Activated CD4-positive, CD25-positive, alpha-beta regulatory T cell treated with anti-CD3 and anti-CD28 coated beads, Interleukin-2, amount 50 U/mL, for 72 hours (primary cell): ENCODE measurements at places on chromosomes 11 and 22.

- no peak for DNase-seq
Observed at GRCh38 chr11:80315200-80315599, 874.4 kb upstream of the TENM4 start.

GRCh38 chr22:50002791-50003190 lies 9.8 kb downstream of the IL17REL start:
- no peak for DNase-seq

GRCh38 chr22:48245196-48245485 lies 1482.7 kb downstream of the TBC1D22A start:
- DNase-seq, result no peak

- DNase-seq, result no peak
Observed at GRCh38 chr22:32961497-32961896, 96.7 kb downstream of the SYN3 start.

GRCh38 chr11:36155124-36155561 lies 134.1 kb downstream of the COMMD9 start:
- DNase-seq, result no peak

GRCh38 chr22:43837666-43838065 lies 24.6 kb downstream of the SULT4A1 start:
- no peak for DNase-seq

GRCh38 chr22:45781459-45781858 lies 109.8 kb downstream of the ATXN10 start:
- no peak for DNase-seq

DNA sequence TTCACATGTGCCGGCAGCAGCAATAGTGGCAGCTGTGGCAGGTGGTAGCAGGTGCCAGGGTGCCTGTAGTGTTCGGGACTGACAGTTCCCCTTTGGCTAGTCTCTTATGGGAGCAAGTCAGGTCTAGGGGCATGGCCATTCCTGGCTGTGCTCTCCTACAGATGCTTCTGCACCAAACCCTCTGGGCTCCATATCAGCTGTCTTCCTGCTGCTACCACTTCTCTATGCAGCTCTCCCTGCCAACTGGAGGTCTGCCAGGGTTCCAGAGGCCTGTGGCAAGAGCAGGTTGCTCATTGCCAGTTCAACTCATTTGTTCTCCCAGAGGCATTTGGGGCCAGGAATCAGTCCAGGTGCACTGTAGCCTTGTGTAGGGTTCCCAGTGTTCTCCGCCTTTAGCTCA lies 473.7 kb downstream of the JRKL start:
- DNase-seq, result no peak

DNA sequence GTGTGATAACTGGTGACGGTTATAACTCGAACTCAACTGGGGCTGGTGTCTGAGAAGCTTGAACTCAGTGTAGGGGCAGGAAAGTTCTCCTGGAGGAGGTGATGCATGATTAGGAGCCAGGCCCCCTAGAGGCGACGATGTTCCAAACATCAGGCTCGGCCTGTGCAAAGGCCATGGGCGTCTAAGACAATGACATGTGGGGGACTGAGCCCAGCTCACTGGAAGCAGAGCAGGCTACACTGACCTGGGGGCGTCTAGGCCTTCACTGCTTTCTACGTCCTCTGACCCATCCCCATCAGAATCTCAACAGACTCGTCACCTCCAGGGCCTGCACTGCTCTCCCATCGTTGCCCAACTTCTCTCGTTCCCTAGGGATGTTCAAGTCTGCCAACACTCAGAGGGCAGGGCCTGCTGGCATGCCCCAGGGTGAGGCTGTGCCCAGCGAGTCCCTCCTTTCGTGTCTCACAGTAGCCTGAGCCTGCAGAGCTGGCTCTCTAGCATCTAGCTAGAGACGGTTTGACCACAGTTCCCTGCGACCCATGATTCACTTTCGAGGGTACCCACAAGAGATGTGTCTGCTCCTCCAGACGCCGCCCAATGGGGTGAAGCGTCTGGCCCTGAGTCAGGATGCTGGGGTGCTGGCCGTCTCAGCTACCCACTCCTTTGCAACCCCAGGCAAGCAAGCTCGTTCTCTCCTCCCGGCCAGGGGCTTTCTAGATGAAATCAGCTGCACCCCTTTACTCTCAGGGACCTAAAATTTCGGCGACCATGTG lies 1.1 kb upstream of the ATG16L2 start:
- DNase-seq, result peak; percentile 75

DNA sequence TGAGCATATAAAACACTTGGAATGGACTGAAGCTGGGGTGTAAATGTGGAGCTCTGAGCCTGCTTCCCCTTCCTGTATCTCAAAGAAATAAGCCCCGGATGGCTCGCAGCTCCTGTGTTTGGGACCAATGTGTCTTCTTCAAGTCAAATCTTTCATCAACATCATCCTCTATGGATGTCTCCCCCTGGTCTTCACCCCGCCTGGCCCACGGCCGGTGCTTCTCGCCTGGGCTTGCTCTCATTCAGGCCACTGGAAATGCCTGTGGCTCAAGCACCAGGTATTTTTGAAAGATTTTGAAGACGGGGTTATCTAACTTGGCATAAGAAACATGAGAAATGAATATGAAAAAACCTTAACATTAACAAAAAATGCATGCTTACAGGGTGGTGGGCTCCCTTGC lies 769.8 kb downstream of the BRD1 start:
- DNase-seq, result no peak

- no peak for DNase-seq
Observed at GRCh38 chr22:26700886-26701285, 43.5 kb downstream of the MIAT start.

- no peak for DNase-seq
Observed at GRCh38 chr11:108536783-108537182, 38.6 kb upstream of the POGLUT3 start.

GRCh38 chr11:85052636-85053035 lies 574.5 kb downstream of the DLG2 start:
- DNase-seq, result no peak

GRCh38 chr11:65419772-65420481 lies 2.7 kb upstream of the NEAT1 start:
- DNase-seq, result peak; percentile 69

DNA sequence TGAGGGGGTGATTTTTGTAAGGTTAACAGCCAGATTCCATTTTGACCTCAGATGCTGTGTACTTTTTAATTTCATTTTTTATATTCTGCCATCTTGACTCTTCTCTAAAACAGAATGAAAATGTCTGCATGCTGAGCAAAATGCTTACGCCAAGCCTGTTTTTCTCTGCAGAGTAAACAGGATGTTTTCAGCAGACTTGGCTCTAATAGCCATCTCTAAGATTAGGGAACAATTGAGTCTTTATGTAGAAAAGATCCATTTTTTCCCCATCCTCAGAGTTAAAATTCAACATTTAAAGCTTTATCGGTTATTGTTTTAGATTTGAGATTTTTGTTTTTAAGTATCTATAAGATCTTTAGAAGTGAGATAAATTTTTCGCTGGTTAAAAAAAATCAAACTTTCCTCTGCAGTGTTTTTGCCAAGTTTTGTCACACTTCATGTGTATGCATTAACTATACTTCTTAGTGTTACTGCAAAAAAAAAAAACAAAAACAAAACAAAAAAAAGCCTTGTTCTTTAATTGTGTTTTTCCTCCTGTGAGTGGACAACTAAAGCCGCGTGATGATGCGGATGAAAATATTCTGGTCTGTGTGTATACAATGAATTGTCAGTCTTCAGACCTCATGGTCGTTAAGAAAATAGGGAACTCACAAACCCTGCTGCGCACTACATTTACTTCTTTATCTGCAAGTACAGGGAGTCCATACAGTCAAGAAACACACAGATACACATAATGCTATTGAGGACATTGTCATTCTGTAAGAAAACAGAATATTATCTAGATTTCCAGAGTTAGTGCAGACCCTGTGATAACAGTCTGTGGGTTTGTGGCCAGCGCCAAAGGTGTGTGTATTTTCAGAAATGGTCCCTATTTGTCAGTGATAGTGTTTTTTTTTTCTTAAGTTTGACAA lies 17.5 kb upstream of the ADSL start:
- no peak for DNase-seq

DNA sequence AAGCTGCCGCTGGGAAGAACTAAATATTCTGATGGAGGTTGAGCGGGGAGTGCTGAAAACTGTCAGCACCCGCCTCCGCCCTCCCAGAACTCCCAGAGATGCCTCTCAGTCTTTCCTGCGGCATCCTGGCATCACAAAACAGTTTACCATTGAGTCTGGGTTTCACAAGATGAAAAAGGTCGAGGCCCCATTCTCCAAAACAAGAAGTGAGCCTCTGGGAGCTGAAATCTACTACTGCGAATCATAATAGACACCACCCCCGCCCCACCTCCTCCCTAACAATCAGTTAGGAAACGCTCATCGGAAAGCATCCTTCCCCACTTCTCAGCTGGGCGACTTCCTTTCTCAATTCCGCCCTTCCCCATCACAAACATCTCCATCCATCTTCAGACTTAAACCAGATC lies 1.0 kb downstream of the SUN2 start:
- no peak for DNase-seq
